Frontal cortex (tissue), 4 donors: ENCODE measurements at places on chromosomes 1 and 21.

DNA sequence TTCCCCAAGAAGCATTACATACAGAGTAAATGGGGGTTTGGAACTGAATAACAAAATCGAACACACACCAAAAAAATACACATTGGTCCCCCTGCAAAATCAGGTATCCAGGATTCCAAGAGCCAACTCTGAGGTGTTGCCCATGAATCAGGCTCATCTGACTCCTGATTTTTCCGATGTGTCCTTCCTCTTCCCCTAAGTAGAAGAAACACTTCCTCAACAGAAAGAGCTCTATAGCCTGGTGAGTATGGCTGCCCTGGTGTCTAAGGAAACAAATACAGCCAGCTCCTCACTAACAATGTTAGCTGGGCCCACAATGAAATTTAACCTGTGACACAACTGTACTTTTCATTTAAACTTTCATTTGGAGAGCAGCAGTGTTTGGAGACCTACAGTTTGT, 33.6 kb downstream of the ERI3 start:
- no peak for DNase-seq

DNA sequence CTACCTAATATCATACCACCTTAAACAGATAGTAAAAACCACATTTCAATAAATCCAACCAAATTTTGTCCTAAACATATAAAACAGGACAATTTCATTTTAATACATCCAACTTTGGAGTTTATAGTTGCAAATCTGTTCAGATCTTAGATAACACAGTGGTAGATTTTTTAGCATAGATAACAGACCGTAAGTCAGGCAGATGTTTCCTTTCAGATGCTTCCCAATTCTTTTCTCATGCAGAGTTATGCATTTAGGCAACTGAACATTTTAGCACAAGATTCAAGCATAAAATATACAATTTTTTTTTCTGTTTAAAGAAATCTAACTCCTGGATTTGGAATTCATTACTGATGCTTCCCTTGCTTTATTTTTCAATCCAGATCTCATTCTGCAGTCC, 156.5 kb upstream of the ZNHIT6 start:
- no peak for DNase-seq

DNA sequence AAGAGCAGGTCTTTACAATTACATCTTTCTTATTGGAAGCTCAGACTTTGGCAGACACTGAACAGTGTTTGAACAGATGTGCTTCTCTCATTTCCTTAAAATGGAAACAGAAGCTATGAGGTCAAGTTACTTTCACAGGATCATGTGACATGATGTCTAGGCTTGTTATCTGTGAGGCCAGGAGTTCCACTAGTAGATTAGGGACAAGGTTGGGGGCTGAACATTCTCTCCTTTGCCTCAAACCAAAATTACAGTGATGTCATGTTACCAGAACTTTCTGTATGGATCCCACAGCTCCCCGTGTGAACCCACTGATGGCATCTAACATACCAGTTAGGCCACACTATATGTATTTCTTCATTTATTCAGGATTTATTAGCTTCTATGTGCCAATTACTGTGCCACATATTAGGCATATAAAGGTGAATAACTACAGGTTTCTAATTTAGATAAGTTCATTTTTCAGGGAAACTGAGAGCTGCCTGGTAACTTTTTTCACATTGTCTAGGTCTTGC, 6.0 kb downstream of the DYNLT5 start:
- no peak for DNase-seq

GRCh38 chr1:188359315-188359714, 1530.6 kb downstream of the PLA2G4A start:
- no peak for DNase-seq

- DNase-seq = no peak
Observed at GRCh38 chr1:219489636-219490035, 123.3 kb downstream of the ZC3H11B start.

GRCh38 chr1:96749618-96750017, 28.0 kb downstream of the PTBP2 start:
- DNase-seq = no peak

DNA sequence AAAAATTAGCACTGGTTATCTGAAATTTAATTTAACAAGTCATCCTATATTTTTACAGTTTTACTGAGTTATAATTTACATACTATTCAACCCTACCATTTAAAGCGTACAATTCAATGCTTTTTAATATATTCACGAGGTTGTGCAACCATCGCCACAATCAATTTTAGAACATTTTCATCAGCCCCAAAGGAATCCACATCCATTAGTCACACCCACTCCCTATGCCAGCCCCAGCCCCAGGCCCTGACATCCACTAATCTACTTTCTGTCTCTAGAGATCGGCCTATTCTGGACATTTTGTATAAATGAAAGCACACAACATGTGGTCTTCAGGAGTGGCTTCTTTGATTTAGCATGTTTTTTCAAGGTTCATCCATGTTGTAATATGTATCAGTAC, 134.7 kb downstream of the PSMG1 start:
- no peak for DNase-seq

DNA sequence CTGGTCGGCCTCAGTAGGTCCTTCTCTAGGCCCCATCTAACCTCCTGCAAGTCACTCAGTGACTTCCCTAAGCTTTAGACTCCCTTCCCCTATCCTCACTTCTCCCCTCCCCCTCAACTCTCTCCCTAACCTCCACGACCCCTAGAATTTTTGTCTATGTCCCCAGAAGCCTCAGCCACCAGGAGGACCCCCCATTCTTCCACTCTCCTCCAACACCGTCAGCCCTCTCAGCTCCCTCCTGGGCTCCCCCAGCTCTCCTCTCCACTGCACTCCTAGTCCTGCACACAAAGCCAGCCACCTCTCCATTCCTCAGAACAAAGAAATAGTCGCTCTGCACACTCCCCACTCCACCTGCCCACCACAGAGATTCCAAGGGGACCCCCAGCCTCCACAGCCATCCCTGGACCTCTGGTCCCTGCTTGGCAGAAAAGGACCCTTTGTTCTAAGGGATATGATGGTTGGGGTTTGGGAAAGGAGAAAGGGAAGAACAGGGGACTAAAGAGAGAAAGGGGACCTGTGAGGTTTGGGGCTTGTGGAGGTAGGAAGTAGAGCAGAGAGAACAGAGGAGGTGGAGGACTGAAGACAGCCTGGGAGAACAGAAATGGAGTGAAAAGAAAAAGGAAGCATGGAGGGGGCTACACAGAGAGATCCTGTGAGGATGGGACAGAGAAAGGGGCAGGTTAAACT, 2.8 kb downstream of the ARHGEF2 start:
- DNase-seq = no peak

GRCh38 chr1:37493336-37494098, 19.1 kb downstream of the ZC3H12A start:
- no peak for DNase-seq

- no peak for DNase-seq
Observed at GRCh38 chr1:111732718-111733117, 6.5 kb downstream of the INKA2 start.

GRCh38 chr1:13628218-13628617, 44.6 kb downstream of the PDPN start:
- DNase-seq = no peak

DNA sequence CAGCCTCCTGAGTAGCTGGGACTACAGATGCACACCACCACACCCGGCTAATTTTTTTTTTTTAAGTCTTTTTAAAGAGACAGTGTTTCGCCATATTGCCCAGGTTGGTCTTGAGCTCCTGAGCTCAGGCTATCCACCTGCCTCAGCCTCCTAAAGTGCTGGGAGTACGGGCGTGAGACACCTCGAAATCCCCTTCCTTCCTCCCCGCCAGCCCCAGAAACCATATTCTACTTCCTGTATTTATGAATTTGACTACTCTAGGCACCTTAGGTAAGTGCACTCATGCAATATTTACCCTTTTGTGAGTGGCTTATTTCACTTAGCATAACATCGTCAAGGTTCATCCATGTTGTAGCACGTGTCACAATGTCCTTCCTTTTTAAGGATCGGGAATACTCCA, 6.9 kb upstream of the LRP8 start:
- DNase-seq = no peak

DNA sequence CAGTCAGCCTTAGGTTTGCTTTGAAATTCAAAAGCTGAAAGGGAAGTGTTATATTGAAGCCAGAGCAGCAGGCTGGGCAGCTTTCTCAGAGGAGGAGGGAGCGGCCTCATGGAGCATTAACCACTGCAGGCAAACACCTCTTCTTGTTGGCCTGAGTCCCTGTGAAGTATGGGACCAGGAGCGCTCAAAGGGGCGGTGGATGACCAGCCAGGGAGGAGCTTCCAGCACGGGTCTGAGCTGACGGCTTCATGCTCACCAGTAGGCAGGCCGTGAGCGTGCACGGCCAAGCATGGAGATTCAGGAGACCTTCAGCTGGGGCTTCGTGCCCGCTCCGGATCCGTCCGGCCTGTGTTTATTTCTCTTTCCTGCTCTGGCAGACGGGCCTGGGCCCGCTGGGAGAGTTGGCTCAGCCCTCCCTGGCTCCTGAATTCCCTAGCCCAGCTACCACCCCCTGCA, 245.2 kb downstream of the TRABD2B start:
- no peak for DNase-seq
